ENCODE measurements at places on chromosomes 11 and 22.

- DNase-seq: no peak
Observed at GRCh38 chr11:46718155-46719019, 626 bp upstream of the F2 start.

- DNase-seq: no peak
Observed at GRCh38 chr22:39292031-39292462, 27.4 kb downstream of the RPL3 start.

GRCh38 chr22:27312966-27313855 is 488.3 kb downstream of the MN1 start:
- no peak for DNase-seq

DNA sequence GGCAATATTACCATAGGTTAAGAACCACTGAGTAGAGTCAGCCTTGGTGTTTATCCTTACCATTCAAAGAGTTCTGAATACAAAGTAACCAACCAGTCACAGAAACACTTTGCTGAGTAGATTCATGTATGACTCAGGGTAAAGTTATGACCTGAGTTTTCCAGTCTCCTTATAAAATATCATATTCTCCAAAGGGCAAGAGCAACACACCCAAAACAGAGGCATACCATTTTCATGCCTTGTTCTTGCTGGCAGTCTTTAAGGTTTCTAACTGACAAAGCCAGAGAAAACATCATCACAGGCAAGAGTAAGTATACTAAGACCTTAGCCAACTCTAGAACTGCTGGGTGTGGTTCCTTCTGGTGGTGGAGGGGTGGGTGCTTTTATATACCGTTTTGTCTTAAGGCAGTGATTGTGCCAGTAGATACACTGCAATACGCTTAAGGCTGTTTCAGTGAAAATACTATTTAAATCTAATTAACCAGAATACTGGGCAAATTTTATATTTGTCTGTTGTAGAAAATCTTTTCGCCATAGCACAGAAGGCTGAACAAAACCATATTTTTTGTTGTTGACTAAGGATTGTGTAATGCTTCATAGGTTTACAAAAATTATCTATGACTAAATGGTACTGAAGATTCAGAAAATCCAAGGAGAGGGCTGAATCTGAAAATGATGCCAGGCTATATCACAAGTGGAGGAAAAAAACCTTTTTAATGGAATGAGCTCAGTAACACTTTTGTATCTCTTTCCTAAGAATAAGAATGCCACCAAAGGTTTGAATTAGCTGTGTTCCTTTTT is 3.0 kb downstream of the ATL3 start:
- DNase-seq: no peak

DNA sequence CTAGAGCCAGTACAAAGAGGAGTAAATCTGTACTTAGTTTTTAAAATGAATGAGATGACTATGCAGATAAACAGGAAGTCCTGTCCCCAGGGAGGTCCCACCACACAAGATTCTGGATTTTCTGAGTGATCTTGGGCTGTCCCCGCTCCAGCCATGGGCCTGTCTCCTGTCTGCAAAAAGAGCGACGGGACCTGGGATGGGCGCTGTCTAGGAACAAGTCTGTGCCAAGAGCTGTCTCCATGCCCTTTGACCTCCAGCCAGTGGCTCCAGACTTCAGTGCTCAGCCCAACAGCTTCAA is 6.0 kb downstream of the CSNK1E start:
- no peak for DNase-seq

DNA sequence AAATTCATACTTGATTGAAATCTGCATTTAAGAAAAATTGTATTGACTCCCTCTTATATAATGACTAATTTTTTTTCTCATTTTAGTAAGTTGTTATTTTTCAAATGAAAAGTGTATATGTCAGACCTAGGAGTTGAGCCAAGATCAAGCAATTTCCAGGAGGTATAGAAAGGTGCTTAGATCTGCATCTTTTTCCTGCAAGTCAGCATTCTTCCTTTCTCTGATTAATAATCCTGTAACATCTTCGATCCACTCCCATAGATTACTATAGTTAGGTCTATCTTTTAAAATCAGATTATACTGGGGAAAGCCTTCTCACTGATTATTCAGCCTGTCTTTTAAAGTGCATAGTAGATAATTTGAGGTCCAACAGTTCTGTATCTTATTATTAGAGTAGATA is 12.7 kb downstream of the HOATZ start:
- no peak for DNase-seq

- no peak for DNase-seq
Observed at GRCh38 chr22:36846271-36846670, 14.5 kb upstream of the NCF4 start.

DNA sequence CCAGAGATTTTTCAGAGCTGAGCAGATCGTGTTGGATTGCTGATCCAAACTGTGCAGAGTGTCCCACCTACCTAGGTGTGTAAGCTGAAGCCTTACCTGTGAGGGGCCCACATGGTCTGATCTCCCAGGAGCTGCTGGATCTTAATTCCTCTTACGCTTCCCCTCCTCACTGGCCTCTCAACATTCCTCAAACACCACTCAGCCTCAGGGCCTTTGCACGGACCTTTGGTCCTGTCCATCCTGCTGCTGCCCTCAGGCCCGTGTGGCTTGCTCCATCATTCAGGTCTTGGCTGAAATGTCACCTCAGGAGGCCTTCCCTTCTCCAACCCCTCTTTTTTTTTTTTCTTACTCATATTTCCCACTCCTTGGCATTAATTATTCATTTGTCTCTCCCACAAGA is 21.1 kb upstream of the RAB1B start:
- DNase-seq: no peak

DNA sequence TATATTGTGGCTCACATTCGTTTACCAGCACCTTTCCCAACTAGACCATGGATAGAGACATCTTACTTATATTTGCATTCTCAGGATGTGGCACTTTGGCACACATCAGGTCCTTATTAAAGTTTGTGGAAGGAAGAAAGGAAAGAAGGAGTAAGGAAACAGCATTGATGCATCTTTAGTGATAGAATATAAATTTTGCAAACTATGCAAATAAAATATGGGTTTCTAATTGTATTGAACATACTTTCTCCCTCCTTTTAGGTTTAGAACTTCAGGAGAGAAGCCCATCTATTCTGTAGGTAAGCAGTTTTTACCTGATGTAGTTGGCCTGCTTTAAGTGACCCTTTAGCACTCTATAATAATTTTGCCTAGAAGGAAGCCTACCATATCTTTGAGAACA is 20.4 kb downstream of the MRPL48 start:
- DNase-seq: no peak

DNA sequence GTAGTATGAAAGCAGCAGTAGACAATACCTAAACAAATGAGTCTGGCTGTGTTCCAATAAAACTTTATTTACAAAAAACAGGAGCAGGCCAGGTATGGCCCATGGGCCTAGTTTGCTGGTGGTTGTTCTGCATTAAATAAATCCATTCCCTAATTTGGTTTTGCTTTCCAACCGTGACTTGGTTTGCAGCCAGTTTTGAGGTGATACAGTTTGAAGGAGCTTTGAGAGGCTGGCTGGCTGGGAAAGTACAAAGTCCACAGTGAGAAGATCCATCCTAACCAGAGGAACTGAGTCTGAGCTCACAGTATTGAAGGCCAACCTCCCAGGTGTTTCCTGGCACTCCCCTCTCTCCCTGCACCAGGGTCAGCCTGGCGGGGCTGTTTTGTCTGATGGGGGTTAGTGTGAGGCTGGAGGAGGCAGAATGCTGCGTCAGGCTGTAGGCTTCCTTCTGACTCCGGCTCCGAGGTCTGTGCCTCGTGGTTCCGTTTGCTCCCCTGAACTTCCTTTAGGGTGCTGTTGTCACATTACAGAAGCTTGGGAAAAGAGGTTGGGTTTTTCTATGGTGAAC is 129.5 kb downstream of the MICAL2 start:
- no peak for DNase-seq

- DNase-seq: no peak
Observed at GRCh38 chr22:21734540-21735199, 924 bp downstream of the YPEL1 start.

GRCh38 chr11:117841551-117842031 is 17.0 kb upstream of the FXYD2 start:
- no peak for DNase-seq

DNA sequence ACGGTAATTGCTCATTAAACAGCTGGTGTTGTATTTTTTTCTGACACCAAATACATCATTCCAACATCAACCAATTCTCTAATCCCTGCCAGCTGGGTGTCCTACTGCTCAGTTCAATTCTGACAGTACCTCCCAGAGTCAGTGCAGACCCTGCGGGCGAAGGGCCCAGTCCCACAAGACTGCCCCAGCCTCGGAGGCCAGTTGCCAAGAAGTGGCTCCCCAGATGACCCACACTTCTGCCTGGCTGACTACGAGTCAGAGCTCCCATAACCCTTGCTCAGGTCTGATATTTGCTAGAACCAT is 147.2 kb downstream of the CTTN start:
- no peak for DNase-seq

DNA sequence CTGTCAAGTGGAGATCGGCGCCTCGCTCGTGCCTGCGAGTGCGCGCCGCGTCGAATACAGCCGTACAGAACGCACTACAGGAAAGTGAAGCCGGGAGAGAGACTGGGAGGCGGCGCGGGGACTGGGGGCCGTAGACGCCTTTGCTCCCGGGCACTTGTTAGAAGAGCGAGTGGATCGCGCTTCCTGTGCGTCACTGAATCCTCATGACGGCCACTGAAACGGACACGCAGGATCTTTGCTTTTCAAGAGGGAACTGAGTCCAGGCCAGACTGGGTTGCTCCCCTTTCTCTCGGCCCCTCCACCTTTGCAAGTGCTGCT is 314 bp downstream of the RIC8A start:
- no peak for DNase-seq

- DNase-seq: no peak
Observed at GRCh38 chr11:76459846-76460245, 15.0 kb downstream of the EMSY start.

GRCh38 chr11:4865855-4866254 is 15.8 kb upstream of the OR51T1 start:
- no peak for DNase-seq

DNA sequence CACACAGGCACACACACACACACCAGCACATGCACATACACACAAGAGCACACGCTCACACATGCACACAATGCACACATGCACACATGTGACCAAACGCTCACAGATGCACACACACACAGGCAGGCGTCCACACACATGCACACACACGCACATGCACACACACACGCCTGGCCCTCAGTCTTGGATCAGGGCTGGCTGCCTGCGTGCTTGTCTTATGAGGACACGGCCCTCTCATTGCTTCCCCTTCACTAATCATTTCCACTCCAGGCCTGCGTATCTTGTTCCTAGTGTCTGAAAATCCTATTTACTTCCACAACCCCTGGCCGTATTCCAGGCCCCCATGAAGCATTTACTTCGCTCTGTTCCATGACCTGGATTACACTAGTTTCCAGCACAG is 740.5 kb downstream of the BRD1 start:
- DNase-seq: no peak

- DNase-seq: no peak
Observed at GRCh38 chr22:23110190-23110921, 31.4 kb downstream of the RSPH14 start.

- DNase-seq: no peak
Observed at GRCh38 chr11:68160100-68160695, 39.0 kb upstream of the CHKA start.

Data from effector CD8-positive, alpha-beta T cell (primary cell).